GM12891 (cell line): ENCODE measurements at places on chromosomes 11 and 22.

DNA sequence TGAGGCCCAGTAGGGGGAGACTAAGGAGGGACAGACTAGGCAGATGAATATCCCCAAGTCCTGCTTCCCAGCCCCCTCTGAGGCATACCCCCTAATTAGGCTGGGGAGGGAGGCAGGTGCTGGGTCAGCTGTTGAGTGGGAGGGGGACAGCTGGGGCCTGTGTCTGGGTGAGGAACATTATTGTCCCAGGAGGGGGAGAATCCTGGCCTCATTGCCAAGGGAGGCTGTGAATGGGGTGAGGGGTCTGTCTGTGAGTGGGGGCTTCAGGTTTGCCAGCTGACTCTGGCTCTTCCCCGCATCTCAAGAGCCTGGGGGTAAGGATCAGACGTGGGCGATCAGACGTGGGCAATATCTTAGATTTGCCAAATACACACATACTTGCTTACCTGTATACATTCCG, 2.1 kb downstream of the INPPL1 start:
- no peak for DNase-seq

DNA sequence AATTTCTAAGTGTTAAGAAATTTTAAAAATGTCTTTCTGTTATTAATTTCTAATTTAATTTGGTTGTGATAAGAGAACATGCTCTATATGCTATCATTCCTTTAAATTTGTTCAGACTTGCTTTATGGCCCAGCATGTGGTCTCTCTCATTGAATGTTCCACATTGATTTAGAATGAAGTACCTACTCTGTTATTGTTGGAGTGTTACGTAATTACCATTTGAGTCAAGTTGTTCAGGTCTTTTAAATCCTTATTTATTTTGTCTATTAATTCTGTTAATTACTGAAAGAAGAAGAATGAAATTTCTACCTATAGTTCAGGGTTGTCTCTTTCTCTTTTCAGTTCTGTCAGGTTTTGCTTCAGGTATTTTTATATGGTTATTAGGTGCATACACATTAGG, 57.0 kb downstream of the PRMT3 start:
- DNase-seq = no peak

DNA sequence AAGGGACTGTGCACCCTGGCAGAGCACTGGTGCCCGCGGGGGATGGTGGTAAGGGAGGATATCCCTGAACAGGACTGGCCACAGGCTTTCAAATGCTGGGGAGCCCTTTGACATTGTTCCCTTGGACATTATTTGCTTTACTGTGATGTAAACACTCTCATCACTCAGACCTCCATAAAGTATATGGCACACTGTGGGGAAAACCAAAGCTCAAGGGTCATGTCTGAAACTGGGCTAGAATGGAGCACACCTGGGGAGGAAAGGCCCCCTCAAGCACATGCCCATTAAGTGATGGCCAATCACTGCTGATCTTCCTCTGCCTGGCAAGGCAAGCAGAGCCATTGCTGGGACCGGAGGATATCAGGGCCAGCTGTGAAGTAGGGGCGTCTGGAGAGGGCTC, 60.9 kb upstream of the TENM4 start:
- no peak for DNase-seq

DNA sequence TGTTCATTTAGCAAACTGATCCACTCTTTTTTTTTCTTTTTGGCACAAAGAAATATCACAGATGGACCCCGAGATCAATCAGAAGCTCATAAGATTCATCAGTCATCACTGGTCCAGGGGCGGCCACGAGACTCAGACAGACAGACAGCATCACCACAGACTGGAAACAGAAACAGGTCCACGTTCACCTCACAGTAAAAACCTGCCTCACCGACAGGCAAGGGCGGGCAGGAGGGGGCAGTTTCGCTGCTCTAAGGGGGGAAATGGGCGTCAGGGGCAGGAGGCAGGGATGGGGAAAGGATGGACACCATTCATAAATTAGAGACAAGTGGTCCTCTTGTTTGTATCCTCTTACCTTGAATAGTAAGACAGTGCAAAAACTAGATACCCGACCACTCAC, 16.5 kb downstream of the CHST1 start:
- no peak for DNase-seq

- no peak for DNase-seq
Observed at GRCh38 chr11:72491001-72491400, 56.7 kb upstream of the CLPB start.

DNA sequence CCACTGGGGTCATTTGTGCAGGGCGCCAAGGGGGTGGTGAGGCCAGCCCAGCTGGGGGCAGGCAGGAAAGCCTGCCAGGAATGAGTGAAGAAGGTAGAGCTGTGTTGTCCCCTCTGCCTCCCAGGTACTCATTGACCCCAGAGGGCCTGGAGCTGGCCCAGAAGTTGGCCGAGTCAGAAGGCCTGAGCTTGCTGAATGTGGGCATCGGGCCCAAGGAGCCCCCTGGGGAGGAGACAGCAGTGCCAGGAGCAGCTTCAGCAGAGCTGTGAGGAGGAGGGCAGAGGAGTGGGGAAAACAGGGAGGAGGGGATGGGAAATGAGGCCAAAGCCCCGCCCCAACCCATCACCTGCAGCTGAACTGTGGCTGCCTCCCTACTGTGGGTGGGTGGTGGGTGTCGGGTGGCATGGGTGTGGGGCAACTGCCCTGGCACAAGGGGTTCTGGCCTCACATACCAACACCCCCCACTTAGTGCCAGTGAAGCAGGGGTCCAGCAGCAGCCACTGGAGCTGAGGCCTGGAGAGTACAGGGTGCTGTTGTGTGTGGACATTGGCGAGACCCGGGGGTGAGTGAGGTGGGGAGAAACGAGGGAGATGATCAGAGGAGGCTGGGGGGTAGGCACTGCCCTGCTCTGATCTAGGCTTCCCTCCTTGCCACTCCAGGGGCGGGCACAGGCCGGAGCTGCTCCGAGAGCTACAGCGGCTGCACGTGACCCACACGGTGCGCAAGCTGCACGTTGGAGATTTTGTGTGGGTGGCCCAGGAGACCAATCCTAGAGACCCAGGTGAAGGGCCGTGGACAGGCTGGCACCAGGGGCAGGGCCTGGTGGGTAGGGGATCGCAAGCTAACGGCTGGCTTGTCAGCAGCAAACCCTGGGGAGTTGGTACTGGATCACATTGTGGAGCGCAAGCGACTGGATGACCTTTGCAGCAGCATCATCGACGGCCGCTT, 3.0 kb downstream of the MUS81 start:
- no peak for DNase-seq

GRCh38 chr11:38990139-38990538, 2392.1 kb upstream of the RAG2 start:
- DNase-seq = no peak

DNA sequence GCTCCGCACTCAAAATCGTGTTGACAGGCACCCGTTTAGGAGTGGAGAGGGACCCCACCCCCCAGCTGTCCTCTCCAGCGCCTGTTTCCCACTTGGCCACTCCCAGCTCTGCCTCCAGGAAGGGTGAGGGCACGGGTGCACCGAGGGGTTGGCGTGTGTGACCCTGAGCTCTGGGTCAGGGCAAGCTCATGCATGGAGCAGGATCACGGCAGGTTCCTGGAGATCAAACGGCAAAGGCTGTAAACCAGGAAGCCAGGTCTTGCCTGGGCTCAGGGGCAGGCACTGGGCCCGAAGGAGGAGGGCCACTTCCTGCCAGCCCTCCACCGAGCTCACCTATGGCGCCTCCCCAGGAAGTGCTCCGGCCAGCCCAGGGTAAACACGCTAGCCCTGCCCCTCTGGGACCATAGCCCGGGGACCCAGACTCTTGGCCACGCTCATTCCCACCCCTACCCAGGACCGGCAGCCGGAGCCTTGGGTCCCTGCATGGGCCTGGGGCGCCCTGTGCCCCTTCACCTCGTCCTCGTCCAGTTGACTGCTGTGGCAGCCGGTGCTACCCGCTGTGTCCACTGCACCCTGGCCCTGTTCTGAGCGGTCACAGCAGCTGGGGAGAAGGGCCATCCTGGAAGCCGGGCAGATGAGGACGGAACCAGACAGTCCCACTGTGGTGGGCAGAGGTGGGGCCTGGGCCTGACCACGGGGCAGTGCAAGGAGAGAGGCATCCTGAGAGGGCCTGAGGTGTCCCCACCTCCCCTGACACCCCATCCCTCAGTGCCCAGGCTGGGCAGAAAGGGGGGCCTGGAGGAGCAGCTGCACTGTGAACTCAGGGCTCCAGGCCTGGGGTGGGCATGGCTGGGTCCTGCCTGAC, 1.0 kb upstream of the EPS8L2 start:
- no peak for DNase-seq

DNA sequence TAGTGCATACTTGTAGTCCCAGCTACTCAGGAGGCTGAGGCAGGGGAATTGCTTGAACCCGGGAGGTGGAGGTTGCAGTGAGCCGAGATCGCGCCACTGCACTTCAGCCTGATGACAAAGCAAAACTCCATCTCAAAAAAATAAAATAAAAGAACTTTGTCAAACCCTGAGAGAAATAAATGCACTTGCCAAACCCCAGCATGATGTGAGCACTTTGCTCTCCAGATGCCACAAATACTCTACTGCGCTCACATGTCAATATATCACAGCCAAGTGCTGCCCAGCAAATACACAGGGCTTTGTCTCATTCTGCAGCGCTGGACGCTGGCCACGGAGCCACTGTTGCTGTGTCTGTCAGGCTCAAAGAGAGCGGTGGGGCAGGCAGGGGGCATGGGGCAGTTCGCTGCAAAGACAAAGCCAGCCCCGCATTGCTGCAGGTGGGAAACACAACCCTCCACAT, 45.1 kb downstream of the AHNAK start:
- DNase-seq = no peak

GRCh38 chr22:39219071-39220039, 25.4 kb downstream of the PDGFB start:
- DNase-seq = no peak

GRCh38 chr11:4059424-4059823, 35.2 kb upstream of the RRM1 start:
- no peak for DNase-seq

DNA sequence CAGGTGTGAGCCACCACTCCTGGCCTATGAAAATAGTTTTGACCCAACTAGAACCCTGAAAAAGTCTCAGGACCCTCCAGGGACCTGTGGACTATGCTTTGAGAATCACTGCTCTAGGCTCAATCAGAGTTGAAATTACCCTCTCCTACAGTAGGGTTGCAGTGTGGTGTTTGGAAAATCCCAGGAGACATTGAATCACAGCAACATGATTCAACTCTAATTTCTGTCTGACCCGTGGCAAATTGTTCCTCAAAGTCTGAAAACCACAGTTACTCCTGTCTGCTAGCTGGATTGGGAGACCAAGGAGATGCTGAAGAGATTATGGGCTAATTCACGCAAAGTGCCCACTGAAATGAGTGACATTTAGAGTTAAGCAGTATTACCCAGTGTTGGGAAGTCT, 5.4 kb upstream of the MTMR3 start:
- no peak for DNase-seq

DNA sequence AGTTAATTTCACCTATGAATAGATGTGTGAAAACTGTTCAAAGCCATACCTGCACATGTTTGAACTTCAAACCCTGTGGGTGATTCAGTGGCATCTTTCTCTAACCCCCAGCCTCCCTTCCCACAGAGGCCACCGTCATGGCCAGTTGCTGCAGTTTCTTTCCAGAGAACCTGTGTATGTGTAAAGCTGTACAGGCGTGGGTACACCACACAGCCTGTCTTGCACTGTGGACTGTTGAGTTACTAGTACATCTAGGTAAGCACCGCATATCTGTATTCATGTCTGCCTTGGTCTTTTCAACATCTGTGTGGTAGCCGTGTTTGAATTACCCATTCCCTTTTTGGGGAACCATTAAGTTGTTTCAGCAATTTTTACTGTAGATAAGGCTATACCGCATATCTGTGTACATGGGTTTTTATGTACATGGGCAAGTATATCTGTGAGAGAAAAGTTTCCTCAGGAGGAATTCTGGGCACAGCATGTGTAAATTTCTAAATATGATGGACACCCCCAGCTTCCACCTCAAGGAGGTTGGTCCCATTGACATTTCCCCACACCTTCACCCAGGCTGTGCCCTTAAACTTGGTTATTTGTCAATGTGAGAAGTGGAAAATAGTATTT, 13.9 kb downstream of the NEAT1 start:
- no peak for DNase-seq

- DNase-seq = no peak
Observed at GRCh38 chr22:41512421-41513194, 31.7 kb downstream of the POLR3H start.

- no peak for DNase-seq
Observed at GRCh38 chr11:111981270-111981669, 43.9 kb upstream of the DLAT start.

- no peak for DNase-seq
Observed at GRCh38 chr11:7667460-7667859, 5.8 kb downstream of the CYB5R2 start.

GRCh38 chr11:11000579-11001283, 142.9 kb upstream of the ZBED5 start:
- DNase-seq = no peak

- DNase-seq = no peak
Observed at GRCh38 chr22:40904101-40904500, 42.2 kb upstream of the DNAJB7 start.

DNA sequence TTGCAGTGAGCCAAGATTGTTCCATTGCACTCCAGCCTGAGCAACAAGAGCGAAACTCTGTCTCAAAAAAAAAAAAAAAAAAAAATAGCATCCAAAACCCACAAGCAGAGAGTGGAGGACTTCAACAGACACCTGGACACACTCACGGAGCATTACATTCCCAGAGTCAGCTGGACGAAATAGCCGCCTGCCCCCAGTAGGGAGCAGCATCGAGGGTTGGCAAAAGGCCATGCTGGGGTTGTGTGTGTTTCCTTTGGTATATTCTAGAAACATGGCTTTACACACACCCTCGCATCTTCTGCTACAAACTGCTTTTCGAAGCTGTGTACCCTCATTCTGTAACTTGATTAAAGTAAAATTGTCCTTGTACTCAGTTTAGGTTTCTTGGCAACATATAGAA, 5.3 kb downstream of the ADA2 start:
- no peak for DNase-seq

GRCh38 chr11:9247863-9248262, 17.3 kb downstream of the DENND5A start:
- DNase-seq = no peak

DNA sequence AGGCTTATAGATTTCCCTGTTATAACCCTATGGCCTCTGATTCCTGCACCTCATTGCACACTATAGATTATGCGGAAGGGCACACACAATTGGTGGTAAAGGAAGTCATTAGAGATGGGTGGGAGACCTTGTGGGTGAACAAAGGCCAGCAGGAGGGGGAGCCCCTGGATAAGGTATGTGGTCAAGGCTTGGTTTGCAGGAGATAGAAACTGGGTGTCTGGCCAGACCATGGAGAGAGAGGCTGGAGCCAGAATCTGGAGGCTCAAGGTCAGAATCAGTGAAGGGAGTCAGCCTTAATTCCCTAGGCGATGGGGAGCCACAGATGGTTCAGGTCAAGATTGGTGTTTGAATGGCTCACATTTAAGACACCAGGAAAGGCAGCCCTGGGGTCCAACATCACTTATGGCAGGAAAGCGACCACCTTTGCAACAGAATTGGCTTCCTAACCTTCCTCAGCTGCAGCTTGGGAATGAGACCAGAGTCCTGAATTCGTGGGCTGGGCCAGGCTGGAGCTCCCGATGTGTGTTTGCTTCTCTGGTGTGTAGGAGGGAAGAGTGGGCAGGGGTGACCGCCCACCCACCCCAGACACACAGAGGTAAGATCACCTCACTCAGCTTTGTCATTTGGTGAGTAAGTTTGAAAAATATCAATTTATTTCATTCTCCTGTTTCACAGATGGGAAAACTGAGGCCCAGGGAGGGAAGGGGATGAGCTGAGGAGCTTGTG, 22.7 kb upstream of the SCUBE1 start:
- no peak for DNase-seq
